ENCODE measurements at places on chromosomes 1 and 21. TPM values are rescaled to one million over a fixed set of nuclear protein-coding genes. Genes with fewer than 3 reads are reported as not detected.

The LINGO4 gene
- total RNA-seq = 0.67 TPM

The FHAD1 gene
- not detected for total RNA-seq

The TMPRSS15 gene
- total RNA-seq = not detected

The REN gene
- not detected for total RNA-seq

The FMO3 gene
- total RNA-seq = 1.8 TPM

The REG4 gene
- not detected for total RNA-seq

The PGLYRP3 gene
- total RNA-seq = not detected

The DIRAS3 gene
- total RNA-seq = 9.7 TPM

The SLC30A2 gene
- total RNA-seq = 6.4 TPM

The TP73 gene
- total RNA-seq = 0.05 TPM

The PCBP3 gene
- total RNA-seq = 2.7 TPM

All from left ventricle myocardium superior (tissue), 1 donor.